Stimulated activated CD8-positive, alpha-beta memory T cell treated with anti-CD3 and anti-CD28 coated beads, Interleukin-4, amount 100 ng/mL, for 24 hours (primary cell): ENCODE measurements at places on chromosomes 13 and 19.

DNA sequence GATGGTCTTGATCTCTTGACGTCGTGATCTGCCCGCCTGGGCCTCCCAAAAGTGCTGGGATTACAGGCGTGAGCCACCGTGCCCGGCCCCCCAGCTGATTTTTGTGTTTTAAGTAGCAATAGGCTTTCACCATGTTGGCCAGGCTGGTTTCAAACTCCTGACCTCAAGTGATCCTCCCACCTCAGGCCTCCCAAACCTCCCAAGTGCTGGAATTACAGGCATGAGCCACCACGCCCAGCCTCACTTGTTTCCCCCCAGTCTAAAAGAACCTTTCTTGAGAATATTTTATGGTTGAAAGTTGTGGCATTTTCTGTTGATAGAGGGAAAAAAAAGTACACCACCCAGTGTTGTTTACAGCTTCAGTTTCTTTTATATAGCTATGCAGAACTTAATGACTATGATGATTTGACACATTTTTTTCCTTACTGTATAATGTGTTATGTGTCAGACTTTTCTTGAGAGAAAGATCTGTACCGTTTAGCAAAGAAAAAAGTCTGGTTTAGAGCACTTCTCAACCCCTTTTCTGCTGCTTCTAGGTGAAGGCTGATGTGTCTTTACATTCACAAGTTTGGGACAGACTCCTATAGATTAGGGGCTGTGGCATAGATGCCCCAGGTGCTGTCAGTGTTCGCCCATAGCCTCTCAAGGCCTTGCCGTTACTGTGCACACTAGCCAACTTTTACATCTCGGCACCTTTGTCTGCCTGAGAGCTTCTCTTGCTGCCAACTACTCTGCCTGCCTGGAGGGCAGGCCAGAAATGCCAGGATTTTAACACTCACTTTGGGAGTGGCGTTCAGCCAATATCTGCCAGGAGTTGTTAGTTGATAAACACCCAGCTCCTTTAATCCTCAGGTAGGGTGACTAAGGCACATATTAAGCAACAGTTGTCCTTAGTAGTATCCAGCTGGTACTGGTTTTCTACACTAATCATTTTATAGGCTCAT is 33.0 kb downstream of the KCTD4 start:
- no peak for DNase-seq

- DNase-seq: no peak
Measured at GRCh38 chr19:43457809-43458208, 7.6 kb downstream of the LYPD3 start.

- no peak for DNase-seq
Measured at GRCh38 chr13:40540328-40541044, 126.0 kb downstream of the FOXO1 start.

DNA sequence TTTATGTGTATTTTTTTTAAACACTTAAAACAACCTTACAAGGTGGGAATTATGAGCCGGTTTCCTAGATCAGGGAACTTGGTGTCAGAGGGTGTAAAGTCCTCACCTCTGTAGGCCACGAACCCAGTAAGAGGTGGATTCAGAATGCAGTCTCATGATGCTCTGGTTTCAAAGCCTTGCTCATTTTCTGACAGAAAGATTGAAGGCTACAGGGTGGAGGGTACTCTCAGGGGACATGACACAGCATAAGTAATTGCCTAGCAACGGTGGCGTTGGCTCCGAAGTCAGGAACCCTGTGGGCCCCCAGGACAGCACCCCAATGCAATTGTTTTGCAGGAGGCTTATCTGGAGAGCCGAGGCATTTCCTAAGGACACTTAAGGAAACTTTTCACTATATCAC is 794.7 kb downstream of the EFNB2 start:
- no peak for DNase-seq

DNA sequence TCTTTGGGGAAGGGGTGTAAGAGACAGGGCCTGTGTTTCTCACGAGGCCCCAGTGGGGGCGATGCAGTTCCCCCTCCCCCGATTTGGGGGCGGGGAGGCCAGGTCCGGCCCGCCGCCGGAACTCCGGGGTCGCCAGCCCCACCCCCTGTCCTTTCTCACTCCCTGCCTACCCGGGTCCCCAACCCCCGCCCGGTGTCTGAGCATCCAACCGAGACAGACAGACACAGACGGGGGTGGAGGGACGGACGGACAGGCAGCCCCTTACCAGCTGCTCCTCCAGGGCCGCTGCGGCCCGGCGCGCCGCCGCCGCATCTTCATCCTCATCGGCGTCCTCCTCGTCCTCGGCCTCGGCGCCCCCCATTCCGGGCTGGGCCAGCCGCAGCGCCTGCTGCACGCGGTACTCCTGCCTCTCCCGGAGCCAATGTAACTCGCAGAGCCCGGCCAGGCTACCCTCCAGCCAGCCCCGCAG is 397 bp downstream of the DACT3 start:
- DNase-seq: no peak

DNA sequence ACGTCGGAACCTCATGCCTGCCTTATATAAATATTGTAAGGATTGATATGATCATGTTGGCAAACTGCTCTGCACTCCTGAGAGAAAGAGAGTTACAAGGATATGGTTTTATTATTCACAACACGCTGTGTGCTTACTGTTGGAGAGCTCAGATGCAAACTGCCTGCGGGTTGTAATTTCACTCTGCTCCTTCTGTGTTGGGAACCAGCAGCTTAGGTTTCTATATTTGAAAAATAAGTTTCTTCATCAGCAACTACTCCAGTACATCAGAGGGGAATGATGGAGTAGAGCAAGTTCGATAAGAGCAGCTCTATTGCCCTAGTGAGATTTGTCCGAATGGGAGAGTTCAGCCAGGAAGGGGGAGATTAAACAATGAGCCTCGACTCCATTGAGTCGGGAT is 106.9 kb upstream of the UBL3 start:
- no peak for DNase-seq

DNA sequence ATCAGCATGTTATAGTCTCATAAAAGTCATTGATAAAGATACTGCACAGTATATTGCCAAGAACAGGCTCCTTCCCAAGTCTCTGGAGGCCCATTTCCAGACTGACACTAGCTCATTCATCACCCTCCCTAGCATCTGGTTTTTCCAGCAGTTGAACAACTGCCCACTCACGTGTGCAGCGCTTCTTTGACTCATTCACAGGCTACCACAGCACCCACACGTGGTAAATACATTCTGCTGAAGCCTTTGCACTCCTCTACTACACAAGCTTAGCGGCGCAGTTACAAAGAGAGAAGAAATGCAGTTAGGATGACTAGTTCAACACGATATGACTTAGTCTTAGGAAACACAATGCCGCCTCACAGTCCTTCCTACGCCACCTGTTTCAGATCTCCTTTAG is 87.7 kb downstream of the DOCK9 start:
- peak; percentile 15 for DNase-seq

GRCh38 chr13:30526612-30527495 is 61.1 kb upstream of the HMGB1 start:
- DNase-seq: no peak
